HCT116 (cell line): ENCODE measurements at places on chromosomes 4 and X.

DNA sequence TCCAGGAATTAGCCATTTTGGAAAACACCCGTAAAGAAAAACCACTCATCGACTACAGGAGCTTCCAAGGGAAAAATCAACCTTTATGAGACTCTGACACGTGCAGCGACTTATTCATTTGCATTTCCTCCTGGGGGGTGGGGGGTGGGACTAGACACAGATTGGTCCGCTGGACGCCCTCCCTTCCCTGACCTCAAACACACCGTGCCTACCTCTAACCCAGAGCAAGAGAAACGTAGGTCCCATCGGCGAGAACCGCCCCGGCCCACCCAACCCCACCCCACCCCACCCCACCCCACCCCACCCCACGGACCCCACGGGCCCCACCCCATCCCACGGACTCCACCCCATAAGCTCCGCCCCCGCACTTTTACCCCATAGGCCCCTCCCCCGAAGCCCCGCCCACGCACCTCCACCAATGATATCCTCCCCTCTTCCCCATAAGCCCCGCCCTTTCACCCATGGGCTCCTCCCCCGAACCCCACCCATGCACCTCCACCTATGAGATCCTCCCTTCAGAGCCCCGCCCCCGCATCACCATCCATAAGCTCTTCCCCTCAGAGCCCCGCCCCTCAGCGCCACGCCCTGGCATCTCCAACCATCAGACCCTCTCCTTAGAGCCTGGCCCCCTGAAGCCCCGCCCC, 1.1 kb downstream of the GTPBP6 start:
- DNase-seq: no peak

- DNase-seq: no peak
Measured at GRCh38 chrX:129577473-129577872, 37.4 kb downstream of the OCRL start.

DNA sequence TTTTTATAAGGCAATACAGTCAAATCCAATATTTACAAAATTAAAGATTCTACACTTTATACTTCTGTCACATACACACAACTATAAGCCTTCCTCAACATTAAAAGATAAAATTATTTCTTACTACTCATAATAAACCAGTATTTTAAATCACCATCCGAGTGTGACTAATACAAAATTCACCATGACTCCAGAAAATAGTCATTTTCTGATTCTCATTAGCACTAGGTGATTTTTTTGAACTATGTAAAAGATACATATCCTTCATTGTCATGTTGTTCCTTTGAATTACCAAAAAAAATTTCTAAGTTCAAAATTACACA, 646 bp upstream of the SLC7A11 start:
- DNase-seq: no peak

DNA sequence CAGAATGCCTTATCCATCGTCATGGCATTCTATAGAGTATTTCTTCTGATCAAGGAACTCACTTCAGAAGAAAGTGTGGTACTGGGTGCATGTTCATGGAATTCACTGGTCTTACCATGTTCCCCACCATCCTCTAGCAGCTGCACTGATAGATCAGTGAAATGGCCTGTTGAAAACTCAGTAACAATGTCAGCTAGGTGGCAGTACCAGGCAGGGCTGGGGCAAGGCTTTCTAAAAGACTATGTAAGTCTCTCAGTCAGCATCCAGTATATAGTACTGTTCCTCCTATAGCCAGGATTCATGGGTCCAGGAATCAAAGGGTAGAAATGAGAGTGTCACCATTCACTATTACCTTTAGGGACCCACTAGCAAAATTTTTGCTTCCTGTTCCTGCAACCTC, 15.8 kb upstream of the LDB2 start:
- DNase-seq: no peak
